Naive thymus-derived CD8-positive, alpha-beta T cell (primary cell): ENCODE measurements at places on chromosomes 13 and 19.
A peak's percentile ranks its signal among the peaks of the same experiment; 100 is the strongest.

- DNase-seq: no peak
Measured at GRCh38 chr13:99027661-99028425, 50.0 kb upstream of the DOCK9 start.

- no peak for DNase-seq
Measured at GRCh38 chr19:29054886-29055675, 157.9 kb downstream of the UQCRFS1 start.

DNA sequence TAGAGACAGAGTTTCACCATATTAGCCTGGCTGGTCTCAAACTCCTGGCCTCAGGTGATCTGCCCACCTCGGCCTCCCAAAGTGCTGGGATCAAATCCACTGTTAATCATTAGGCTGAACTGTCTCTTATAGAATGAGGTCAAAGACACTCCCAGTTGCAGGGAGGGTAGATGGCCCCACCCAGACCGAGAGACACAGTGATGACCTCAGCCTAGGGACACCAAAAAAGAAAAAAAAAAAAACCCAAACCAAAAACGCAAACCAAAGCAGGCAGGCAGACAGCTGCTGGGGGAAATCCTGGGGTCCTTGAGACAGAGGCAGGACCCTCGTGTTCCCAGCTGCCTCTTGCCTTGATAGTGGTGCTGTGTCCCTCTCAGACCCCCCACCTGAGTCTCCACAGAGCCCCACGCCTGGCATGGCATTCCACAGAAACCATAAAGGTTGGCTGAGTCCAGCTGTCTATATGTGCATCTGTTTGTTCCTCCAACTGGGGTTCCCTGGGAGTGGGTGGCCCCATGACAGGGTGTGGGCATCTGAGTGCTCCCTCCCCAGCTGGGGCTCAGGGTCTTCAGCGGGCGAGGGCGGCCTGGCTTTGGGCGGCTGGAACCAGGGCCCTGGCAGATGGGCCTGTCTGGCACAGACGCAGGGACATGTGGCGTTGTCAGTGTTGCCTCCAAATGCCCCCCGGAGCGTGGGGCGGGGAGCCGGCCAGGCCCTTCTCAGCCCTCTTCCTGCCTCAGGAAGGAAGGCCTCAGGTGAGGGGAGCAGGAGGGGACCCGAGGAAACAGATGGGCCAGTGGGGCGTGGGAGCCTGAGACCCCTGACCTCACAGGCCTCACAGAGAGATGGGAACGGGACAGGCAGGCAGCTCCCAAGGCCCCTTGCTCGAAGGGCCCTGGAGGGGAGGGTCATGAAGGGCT, 5.2 kb downstream of the DAND5 start:
- DNase-seq: no peak

GRCh38 chr19:10544242-10544752, 593 bp downstream of the ATG4D start:
- DNase-seq: no peak

DNA sequence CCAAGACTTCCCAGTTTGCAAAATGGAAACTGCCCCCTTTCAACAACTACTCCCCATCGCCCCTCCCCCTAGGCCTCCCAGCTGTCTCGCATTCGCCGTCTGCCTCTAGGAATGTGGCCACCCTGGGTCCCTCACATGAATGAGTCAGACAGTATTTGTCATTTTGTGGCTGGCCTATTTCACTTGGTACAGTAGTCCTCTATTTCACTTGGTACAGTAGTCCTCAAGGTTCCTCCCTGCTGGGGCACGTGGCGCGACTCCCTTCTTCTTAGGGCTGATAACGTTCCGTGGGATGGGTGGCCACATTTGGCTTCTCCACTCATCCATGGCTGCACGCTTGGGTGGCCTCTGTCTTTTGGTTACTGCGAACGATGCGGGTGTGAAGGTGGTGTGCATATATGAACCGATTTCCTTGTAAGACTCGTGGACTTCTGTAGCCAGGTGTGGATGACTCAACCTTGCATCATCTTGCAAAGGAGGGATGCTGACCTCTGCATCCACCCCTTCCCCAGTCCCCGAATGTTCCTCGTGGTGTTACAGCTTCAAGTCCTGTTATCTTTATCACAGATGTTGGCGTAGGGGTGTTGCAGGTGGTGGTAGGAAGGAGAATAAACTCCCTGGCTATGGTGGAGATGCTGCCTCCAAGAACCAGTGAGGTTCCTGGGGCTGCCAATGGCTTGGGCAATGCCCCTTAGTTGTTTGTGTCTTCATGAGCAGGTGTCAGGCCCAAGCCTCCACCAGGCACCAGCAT, 112.1 kb upstream of the SOX1 start:
- DNase-seq: no peak

DNA sequence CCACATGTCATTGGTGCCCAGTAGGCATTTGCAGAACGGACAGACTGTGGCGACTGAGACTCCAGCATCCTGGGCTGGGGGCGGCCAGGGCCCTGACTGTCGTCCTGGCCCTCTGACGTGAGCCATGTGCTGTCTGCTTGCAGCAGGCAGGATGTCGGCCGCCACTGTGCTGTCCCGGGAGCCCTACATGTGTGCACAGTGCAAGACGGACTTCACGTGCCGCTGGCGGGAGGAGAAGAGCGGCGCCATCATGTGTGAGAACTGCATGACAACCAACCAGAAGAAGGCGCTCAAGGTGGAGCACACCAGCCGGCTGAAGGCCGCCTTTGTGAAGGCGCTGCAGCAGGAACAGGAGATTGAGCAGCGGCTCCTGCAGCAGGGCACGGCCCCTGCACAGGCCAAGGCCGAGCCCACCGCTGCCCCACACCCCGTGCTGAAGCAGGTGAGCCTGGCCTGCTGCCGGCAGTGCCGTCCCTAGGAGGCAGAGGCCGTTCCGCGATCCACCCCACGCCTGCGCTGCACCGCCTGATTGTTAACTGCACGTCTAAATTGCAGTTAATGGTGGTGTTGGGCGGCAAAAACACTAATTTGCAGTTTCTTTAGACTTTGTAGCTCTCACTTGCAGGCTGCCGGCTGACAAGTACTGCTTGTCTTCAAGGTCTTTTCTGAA, 14.2 kb downstream of the TSSK6 start:
- DNase-seq: no peak

DNA sequence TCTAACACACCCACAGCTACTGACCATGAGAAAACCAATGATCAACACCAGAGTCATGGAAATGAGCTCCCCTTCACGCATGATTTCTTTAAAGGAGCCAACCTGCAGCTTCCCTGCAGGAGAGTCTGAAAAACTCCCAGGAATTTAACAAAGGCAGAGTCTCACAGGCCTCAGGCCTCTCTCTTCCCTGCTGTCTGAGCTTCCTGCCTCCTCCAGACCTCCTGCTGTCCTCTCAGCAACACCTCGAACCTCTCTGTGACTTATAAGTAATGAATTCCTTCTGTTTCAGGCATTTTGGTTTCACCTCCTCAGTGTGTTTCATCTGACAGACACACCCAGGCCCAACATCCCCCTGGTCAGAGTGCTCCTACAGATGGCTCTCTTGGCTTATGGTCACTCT, 1044.4 kb downstream of the UQCRFS1 start:
- DNase-seq: no peak

GRCh38 chr19:8196271-8196927, 12.8 kb upstream of the CERS4 start:
- no peak for DNase-seq

DNA sequence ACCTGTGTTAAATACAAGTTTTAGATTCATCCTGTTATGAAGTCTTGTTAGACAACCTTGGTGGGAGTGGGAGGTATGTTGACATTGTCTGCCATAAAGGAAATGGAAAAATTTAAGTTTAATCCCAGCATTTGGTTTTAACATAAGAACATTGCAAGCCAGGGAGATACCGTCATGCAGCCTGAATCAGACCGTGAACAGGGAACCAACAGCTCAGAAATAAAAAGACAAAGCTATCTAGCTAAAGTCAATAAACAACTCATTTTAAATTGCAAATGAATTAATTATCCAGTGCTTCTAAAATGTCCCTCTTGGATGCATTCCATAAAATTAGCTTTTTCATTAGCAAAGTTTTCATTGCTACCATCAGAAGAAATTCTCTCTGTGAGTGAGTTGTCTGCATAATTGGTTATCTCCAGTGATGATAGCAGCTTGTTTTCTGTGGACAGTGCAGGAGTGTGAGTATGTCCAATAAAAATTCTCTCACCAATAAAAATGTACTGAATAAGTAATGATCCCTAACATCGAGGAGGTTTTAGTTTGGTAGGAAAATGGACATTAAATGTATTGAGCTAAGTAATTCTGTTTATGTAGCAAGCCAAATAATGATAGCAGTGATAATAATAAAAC, 170.6 kb upstream of the TMTC4 start:
- DNase-seq: no peak

GRCh38 chr19:4379383-4380253, 20.7 kb downstream of the SH3GL1 start:
- DNase-seq: peak; percentile 38

- no peak for DNase-seq
Measured at GRCh38 chr19:57665261-57665806, 3.4 kb upstream of the ZSCAN4 start.
